ENCODE measurements at places on chromosomes 12 and 14. TPM values are rescaled to one million over a fixed set of nuclear protein-coding genes. Genes with fewer than 3 reads are reported as not detected.

Gene GALNT4
- polyA plus RNA-seq, result 3.0 TPM

Gene NYNRIN
- polyA plus RNA-seq, result 2.9 TPM

DNA sequence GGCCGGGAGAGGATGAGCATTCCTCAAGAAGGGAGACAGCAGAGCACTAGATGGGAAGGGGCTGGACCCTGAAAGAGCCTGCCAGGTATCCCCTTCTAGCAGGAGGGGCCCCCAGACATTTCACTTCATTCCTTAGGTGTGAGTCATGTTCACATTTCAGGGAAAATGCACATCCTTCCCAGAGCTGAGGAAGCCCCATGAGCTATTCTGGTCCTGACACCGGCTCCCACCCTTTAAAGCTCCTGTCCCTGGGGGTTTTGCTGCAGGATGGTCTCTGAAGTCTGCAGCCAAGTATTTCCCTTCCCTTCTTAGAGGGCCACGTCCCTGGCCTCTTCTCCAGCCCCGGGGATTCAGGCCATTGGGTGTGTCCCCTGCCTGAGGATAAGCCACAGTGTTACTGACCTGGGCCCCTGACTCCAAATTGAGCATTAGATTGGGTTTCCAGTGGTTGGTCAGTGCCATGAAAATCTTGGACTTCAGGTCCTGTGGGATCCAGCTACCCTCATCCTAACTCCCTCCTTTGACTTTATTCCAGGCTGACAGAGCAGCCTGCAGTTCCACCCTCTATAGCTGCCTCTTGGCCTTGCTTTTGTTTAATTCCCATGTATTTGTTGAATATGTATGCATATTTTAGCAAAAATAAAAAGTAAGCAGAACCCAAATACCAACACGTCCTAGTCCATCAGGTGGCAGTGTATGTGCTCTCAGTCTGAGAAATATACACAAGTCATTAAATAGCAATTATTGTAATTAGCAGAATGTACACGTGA is 267.1 kb downstream of the CACNA1C start:
- H3K27ac ChIP-seq, result no peak overlapping the region
- H3K36me3 ChIP-seq, result no peaks in the 10 kb centered on the region
- no peak overlapping the region for H3K4me3 ChIP-seq
- peaks cover 16% of the 10 kb centered on the region for H3K4me1 ChIP-seq
- H3K27me3 ChIP-seq, result no peaks in the 10 kb centered on the region

DNA sequence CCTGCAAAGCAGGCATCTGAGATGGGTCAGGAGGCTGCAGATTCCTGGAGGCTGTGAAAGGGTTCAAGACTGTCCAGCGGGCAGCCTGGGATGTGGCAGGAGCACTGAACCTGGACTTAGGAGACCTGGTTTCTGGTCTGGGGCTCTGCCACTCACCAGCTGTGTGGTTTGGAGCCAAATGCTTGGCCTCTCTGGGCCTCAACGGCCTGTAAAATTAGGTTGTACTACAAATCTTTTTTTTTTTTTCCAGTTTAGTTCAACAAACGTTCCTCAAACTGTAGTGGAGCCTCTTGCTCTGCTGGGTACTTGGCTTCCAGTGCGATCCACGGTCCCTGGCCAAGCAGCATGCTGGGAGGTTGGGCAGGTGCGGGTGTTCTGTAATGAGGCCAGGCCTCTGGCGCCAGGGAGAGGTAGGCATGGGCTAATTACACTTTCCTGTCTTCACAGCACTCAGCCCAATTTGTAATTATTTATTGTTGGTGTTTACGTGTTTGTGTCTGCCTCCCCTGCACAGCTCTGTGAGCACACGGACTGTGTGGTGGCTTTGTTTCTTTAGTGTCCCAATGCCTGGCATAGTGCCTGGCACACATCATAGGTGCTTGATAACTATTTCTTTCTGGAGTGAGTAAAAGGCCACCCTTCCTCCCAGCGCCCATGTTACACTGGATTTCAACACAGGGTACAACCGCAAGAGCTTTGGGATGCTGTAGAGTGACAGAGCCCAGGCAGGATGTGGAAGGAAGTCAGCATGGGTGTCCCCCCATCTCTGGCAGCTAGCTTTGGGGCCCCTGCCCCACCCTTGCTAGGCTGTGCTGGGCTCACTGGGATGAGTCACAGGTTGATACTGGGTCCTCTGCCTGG is 5.8 kb upstream of the KRT80 start:
- peaks cover 5% of the 10 kb centered on the region for H3K4me1 ChIP-seq
- peak overlapping the region; percentile 68 for H3K27ac ChIP-seq
- H3K27me3 ChIP-seq, result no peaks in the 10 kb centered on the region
- no peaks in the 10 kb centered on the region for H3K36me3 ChIP-seq

GRCh38 chr12:110256780-110257431 is 24.1 kb upstream of the ATP2A2 start:
- peak overlapping the region; percentile 81 for H3K27ac ChIP-seq
- no peaks in the 10 kb centered on the region for H3K27me3 ChIP-seq
- no peaks in the 10 kb centered on the region for H3K36me3 ChIP-seq
- peaks cover 2% of the 10 kb centered on the region for H3K4me1 ChIP-seq
- DNase-seq, result peak; percentile 30

DNA sequence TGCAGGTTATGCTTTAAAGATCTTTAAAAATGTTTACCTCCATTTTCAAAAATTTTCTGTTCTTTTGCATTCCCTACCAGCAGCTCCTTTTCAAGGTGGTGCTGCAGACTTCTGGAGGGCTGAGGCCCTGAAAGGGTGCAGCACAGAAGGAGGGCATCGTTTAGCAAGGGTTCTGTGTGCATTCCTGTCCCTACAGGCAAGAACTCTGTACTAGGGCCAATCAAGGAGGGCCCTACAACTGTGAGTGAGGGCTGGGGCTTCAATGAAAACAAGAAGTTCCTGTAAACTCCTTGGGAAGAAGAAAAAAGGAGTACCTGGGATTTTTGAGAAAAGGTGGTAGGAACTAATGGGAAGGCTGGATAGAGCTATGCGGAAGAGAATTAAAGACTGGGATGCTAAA is 50.7 kb upstream of the CSRP2 start:
- H3K36me3 ChIP-seq, result no peaks in the 10 kb centered on the region
- H3K4me1 ChIP-seq, result no peaks in the 10 kb centered on the region
- H3K27me3 ChIP-seq, result no peaks in the 10 kb centered on the region
- DNase-seq, result no peak

GRCh38 chr12:59938190-59938962 is 342.5 kb downstream of the SLC16A7 start:
- H3K27me3 ChIP-seq, result no peaks in the 10 kb centered on the region
- no peak for DNase-seq
- H3K36me3 ChIP-seq, result no peaks in the 10 kb centered on the region
- H3K4me3 ChIP-seq, result no peak overlapping the region
- no peaks in the 10 kb centered on the region for H3K4me1 ChIP-seq

DNA sequence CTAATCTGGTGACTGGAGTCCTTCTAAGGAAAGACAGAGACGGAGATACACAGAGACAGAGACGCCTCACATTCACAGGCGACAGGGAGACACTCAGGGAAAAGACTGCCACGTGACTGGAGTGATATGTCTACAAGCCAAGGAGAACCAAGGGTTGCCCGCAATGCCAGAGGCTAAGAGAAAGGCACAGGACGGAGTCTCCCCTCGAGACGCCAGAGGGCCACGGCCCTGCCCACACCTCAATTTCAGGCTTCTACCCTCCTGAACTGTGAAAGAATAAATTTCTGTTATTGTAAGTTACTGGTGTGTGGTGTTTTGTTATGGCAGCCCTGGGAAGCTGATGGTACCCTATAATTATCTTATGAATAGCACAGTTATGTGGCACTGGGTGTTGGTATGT is 11.6 kb upstream of the RAN start:
- H3K4me3 ChIP-seq, result no peak overlapping the region
- DNase-seq, result no peak
- H3K36me3 ChIP-seq, result no peaks in the 10 kb centered on the region
- H3K27ac ChIP-seq, result no peak overlapping the region
- H3K4me1 ChIP-seq, result no peaks in the 10 kb centered on the region

- H3K4me3 ChIP-seq, result no peak overlapping the region
- no peaks in the 10 kb centered on the region for H3K27me3 ChIP-seq
Measured at GRCh38 chr14:50607181-50607580, 47.2 kb downstream of the ATL1 start.
